ENCODE measurements at places on chromosomes 7 and 10. TPM values are rescaled to one million over a fixed set of nuclear protein-coding genes. Genes with fewer than 3 reads are reported as not detected.
A peak's percentile ranks its signal among the peaks of the same experiment; 100 is the strongest.

- no peak for DNase-seq
Measured at GRCh38 chr10:21487416-21488180, 37.9 kb downstream of the SKIDA1 start.

RRP12 gene
- 23.2 TPM for total RNA-seq

MRPS24 gene
- total RNA-seq = 108 TPM

DNA sequence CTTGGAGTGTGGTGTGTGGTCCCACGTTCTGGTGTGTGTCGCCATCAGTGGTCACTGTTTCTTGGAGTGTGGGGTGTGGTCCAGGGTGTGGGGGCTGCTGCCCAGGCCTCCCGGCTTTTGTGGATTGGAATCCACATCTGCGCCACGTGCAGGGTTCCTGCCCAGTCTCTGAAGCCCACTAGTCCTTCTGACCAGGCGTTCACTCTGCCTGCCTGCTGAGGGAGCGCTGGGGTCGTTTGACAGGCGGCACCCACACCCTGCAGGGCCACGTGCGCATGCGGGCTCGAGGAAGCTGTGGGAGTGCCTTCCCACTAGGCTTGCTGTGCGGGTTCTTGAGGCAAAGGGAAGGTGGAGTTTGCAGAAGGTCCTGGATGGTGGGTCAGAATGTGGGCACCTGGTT, 51.4 kb downstream of the INPP5A start:
- no peak for DNase-seq

DNA sequence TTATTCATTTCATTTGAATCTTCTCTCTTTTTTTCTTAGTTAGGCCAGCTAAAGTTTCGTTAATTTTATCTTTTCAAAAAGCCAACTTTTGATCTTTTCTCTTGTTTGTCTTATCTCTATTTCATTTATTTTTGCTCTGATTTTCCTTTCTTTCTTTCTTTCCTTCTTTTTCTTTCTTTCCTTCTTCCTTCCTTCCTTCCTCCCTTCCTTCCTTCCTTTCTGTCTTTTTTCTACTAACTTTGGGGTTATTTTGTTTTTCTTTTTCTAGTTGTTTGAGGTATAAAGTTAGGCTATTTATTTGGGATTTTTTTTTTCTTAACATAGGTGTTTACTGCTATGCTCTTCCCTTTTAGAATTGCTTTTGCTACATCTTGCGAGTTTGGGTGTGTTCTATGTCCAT, 13.2 kb upstream of the ASB15 start:
- no peak for DNase-seq

HMX3 gene
- not detected for total RNA-seq

PTN gene
- 25.1 TPM for total RNA-seq

DNA sequence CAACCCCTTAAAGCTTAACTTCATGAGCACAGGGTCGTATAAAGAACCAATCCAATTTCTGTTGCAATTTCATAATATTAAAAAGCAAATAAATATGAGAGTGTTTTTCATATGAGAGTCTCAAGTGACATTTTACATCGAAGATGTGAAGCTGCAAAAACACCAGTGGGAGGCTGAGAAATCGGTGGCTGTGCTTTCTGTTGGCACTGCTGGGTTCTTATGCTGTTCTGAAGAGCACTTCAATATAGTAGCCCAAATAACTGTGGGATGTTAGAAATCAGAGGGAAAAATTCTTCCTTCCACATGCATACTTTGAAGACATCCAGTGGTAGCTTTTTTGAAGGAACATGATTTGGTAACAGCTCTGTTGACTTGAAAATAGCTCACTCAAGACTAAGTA, 245.8 kb downstream of the ARHGAP21 start:
- DNase-seq = no peak

DNA sequence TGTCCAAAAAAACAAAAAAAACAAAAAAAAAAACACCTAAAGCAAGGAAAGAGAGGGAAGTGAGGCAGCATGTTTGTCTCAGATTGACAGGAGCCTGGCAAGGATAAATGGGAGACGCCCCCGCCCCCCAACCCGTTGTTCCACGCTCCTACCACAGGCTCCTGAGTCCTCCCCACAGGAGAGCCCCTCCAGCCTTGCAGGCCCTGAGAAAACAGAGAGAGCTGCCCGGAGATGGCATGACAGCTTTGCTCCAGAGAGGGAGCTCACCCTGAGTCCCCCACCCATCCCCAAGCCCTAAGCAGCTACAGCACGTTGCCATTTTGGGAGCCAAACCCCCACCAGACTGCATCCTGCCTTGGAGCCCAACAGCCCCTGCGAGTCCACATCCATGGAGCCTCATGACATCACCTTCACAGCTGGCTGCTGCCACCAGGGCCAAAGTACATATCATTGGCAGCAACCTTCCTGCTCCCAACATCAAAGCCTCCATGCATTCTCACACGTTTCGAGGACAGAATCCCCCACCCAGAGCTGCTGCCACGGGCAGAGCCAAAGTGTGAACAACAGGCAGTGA, 1283.3 kb downstream of the TYW1 start:
- no peak for DNase-seq

DNA sequence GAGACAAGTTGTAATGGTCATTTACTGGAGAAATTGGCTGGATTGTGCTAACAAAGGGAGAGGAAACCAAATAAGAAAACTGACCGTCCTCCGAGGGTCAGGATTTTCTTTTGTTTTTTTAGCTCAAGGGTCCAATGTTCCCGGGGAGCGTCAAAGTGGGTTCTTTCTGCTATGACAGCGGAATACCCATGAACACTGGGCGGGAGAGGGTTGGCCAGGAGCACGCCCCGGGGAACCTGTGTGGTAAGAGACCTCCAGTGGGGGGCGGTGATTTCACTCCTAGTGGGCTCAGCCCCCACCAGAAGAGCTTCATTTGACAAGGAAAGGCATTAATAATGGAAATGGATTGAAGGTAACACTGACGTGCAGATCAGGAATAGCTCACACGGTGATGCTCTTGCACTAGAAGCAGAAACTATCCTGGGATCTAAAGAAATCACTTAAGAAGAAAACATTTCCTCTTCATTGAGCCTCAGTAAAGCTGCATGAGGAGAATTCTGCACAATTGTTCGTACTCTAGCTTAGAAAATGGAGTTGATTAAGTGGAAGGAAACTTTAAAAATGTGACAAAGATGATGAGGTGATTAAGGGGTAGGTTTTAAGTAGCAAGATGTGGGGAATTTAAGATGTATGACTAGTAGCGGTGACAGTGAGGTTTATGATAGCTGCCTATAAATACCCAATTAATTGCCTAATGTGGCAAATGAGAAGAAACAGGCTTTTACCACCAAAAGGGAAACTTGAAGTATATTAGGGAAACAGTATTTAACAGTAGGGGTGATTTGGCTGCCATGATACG, 627.2 kb downstream of the SUGCT start:
- DNase-seq = no peak

GRCh38 chr7:17990761-17991160, 36.9 kb downstream of the PRPS1L1 start:
- no peak for DNase-seq

GRCh38 chr7:116403265-116403664, 96.3 kb upstream of the CAV2 start:
- DNase-seq = peak; percentile 29

DNA sequence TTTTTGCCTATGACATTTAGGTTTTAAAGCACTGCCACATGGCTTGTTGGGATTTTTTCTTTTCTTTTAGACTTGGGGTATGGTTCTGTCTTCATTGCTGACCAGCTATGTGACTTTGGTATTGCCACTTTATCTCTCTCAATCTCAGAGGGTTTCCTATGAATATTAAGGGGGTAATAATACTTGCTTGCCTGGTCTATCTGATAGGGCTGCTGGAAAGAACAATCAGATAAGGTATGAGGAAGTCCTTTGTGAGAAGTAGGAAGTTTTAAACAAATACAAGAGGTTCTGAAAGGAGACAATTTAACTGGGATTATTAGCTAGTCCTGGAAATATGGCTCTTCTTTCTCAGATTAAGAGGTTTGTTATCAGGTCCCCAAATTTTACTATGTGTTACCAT, 80.8 kb downstream of the ZNF92 start:
- DNase-seq = no peak

GRCh38 chr7:69796416-69796815, 198.1 kb downstream of the AUTS2 start:
- no peak for DNase-seq

- peak; percentile 74 for DNase-seq
Measured at GRCh38 chr7:39746103-39746819, 122.9 kb downstream of the RALA start.

ADIRF gene
- total RNA-seq = 2.6 TPM

GRCh38 chr7:66500087-66500486, 128.6 kb upstream of the KCTD7 start:
- DNase-seq = no peak

DNA sequence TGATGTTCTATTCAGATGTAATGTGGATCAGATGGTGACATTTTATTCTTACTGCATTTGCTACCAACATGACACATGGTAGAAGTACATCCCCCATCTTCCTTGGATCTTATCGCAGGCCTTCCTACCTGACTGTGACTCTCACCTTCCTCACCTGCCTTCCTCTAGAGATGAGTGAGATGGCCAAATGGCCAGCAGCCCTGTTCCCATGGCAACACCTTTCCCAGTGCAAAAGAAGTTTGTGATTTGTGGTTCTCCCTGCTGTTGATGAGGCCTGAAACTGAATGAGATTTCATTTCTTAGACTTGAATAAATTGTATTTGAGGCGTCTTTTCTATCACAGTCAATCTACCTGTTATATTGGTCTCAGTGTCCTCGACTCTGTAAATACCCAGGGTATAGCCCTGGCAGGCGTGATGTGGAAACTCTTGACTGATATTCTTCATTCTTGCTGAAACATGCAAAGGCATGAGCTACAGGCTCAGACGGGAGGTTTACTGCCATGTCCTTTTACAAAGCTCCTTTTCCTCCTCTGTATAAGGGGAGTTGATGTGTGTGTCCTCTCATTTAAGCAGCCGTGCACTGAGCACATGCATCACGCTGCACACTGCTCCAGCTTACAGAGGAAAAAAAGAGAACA, 440.7 kb upstream of the AKR1E2 start:
- no peak for DNase-seq

- DNase-seq = no peak
Measured at GRCh38 chr7:93133005-93133404, 15.2 kb downstream of the SAMD9L start.

DNA sequence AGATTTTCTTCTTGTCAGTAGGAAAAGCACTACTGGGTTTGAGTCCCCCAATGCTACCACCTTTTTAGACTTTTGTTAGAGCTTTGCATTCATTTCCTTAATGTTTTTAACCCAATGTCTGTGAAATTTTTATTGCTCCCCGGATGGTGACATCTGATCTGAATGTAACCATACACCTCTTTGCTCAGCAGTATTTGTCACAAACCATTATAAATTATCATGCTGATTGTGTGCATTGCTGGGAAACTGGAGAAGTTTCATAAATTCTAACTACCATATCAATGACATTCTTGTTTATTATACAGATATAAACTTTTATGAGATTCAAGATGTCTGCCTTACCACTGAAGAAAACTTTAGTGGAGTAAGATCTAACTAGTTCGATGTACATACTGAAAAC, 8.5 kb downstream of the NRP1 start:
- DNase-seq = peak; percentile 62

- peak; percentile 100 for DNase-seq
Measured at GRCh38 chr7:22577470-22578001, 77.5 kb upstream of the STEAP1B start.

BCAP29 gene
- 62.2 TPM for total RNA-seq

DNA sequence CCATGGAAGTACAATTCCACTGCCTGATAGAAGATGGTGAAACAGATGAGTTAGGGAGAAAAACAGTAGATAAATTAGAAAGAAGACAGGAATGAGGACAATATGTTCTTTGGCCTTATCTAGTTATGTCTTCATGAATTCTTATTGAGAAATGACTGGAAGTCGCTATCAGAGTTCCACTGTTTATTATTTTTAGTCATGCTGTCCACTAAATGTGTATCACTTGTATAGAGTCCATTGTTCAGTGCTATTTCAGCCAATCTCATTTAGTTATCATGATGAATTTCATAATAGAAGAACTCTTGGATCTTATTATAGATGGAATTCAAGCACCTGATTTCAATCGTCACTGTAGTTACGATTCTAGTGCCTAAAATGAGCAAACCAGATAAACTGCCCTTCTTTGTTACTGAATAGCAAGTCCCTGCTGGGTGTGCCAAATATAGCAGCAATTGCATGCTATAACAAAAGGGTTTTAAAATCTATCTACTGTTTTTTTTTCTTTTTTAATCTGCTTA, 177.7 kb upstream of the COL1A2 start:
- peak; percentile 91 for DNase-seq

DNAJC12 gene
- total RNA-seq = 1.3 TPM

LDB3 gene
- total RNA-seq = under 0.01 TPM

GRCh38 chr7:87833130-87833529, 43.0 kb downstream of the SLC25A40 start:
- DNase-seq = no peak

PAPSS2 gene
- 417 TPM for total RNA-seq

GRCh38 chr10:119320981-119321380, 113.6 kb downstream of the GRK5 start:
- no peak for DNase-seq

EGR2 gene
- total RNA-seq = 1.7 TPM

Data from fibroblast of villous mesenchyme (primary cell).